ENCODE measurements at places on chromosomes 3 and 15. TPM values are rescaled to one million over a fixed set of nuclear protein-coding genes. Genes with fewer than 3 reads are reported as not detected.

The SERINC4 gene
- total RNA-seq, result 0.10 TPM

The SPTBN5 gene
- 2.2 TPM for total RNA-seq

The PTH1R gene
- 6.5 TPM for total RNA-seq

The DLEC1 gene
- total RNA-seq, result 0.10 TPM

The ADGRG7 gene
- total RNA-seq, result not detected

- no peak for DNase-seq
Observed at GRCh38 chr3:183529717-183530116, 25.8 kb downstream of the KLHL6 start.

DNA sequence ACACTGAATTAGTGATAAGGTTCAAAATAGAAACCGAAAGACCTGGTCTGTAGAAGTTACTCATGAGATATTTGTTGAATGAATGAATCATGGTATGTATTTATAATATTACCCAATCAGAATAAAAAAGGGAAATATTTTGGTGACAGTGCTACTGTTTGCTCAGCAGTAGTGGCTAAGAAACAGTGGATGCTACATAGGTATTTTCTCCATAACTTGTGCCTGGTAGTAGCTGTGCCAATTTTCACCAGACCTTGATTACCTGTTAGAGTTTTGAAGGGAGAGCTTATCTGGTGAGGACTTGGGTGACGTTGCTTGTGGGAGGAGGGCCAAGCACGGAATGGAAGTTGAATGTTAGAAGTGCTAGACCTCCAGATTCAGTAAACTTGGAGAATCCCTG is 14.3 kb downstream of the LIMD1 start:
- DNase-seq, result no peak

DNA sequence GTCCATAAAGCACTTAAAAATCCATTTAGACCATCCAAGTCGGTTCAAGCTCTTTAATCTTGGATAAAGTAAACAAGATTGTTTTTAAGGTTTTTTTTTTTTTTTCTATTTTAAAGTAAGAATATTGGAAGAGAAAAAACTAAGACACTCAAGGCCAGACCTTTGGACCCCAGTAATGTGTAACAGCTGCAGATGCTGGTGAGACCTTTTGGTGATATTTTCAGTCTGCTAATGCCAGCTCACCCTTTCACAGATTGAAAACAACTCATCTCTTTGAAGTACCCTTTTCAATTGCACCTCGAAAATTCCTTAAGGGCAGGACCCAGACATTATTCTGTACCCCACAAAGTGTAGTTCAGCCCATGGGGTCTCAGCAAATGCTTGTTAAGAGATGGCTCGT is 260.7 kb upstream of the CTNNB1 start:
- DNase-seq, result peak; percentile 4

GRCh38 chr3:172179680-172180399 is 140.5 kb downstream of the FNDC3B start:
- no peak for DNase-seq

DNA sequence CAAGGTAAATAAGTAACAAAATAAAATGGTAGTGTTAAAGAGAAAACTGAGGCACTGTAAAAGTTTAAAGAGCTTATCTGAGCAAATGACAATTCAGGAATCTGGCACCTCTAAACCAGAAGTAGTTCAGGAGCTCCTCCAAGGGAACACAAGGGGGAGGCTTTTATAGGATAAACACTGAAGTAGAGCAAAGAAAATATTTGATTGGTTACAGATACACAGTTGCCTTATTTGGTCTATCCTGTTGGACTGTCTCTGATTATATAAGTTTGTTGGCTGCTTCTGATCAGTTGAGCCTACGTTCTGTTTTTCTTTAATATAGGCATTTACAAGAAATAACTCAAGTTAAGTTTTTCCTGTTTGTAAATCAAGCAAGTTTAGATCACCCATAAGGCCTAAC is 146.9 kb downstream of the ERC2 start:
- DNase-seq, result no peak

DNA sequence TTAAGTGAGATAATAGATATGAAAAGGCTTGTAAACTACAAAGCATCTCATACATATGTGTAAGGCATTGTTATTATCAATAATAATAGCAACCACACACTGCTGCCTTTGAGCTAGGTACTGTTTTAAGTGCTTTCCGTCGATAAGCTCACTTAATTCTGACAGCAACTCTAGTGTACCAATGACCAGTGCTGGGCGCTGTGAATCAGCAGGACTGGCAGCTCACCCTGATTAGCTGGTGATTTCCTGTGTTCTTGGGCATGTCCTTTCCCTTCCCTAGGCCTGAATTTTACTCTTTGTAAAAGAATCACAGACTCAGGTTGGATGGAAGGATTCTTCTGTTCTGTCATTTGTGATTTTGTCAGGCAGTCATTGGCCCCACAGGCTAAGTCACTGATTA is 215.6 kb downstream of the LPP start:
- DNase-seq, result no peak

DNA sequence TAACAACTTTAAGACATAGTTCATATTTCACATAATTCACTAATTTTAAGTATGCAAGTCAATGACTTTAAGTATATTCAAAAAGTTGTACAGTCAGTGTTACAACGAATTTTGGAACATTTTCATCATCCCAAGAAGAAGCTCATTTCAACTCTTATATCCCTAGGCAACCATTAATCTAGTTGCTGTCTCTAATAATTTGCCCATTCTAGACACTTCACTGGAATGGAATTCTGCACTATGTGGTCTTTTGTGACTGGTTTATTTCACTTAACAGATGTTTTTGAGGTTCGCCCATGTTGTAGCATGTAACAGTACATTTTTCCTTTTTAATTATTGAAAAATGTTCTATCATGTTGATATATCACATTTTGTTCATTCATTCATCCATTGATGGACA is 104.2 kb upstream of the SPRED1 start:
- DNase-seq, result no peak

DNA sequence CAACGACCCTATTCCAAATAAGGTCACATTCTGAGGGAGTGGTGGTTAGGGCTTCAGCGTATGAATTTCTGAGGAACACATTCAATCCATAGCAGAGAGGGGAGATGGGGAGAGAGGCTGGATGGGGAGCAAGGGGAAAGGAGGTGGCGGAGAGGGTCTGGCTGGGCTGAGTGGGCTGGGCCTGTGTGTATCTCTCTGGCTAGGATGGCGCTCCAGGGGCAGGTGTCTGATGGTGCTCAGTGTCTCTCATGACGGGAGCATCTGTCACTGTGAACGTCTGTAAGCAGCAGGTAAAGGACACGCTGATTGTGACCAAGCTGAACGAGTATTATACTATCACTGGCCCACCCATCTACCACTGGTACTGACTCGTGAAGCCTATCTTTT is 159.6 kb downstream of the XXYLT1 start:
- no peak for DNase-seq

GRCh38 chr3:124101643-124102042 is 109.7 kb upstream of the ROPN1 start:
- no peak for DNase-seq
